ENCODE measurements at places on chromosomes 11 and 22.

DNA sequence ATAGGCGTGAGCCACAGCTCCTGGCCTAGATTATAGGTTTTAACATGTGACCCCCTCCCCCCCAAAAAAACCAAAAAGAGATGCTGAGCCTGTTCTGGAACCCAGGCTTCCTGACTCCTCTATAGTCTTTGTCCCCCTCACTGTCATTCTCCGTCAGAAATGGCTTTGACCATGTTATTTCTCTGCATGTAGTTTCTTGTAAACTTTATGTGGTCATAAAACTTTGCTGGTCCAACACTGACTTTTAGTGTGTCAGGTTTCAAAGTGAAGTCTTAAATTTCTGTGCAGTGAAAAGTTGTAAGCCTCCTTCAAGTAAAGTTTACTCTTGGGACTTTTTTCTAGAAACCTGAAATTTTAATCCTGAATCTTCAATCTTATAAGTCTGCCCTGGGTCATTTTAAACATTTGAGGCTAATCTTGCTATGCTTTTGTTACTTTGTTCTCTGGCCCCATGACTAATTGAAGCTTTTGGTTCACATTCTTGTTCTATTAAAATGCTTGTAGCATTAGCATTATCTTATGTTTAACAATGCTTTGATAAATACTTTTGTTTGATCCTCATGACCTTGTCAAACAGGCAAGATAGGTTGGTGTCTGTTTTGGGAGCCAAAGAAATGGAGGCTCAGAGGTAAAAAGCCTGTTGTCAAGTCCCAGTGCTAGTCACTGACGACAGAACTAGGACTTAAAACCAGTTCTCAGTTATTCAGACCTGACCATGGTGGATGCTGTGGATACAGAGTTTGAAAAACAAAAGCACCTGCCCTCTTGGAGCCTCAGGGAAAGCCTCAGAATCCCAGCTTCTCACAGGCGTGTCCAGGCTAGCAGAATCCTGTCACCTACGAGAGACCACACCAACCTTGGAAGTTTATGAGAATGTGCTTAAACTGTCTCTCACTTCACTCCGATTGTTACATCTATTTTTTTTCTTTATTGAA lies 87.7 kb upstream of the HORMAD2 start:
- no peak for ATAC-seq

- no peak for ATAC-seq
Measured at GRCh38 chr11:47267876-47268275, 2.1 kb upstream of the MADD start.

GRCh38 chr11:1755344-1755691 lies 4.9 kb upstream of the IFITM10 start:
- no peak for ATAC-seq

DNA sequence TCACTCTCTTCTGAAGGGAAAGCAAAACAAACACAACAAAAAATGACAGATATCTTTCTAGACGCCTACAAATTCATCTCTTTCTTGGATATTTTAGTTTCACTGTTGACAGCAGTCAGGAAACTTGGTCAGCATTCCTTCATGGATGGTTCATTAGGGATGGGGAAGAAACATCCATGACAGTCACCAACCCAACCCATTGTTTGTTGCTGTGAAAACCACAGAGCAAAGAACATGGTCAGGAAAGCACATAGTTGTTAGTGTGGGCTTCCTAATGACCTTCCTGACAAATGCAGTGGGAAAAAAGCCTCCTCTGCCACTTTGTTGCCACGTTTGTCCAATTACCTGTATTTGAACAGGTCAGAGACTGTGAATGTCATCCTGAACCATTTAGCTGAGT lies 139.8 kb upstream of the SNX19 start:
- ATAC-seq, result no peak

GRCh38 chr11:90774727-90775566 lies 552.1 kb upstream of the CHORDC1 start:
- no peak for ATAC-seq

- no peak for ATAC-seq
Measured at GRCh38 chr11:63503492-63503891, 2.4 kb upstream of the LGALS12 start.
